Nephron progenitor cell (in vitro differentiated cells): ENCODE measurements at places on chromosomes 5 and 9.
A peak's percentile ranks its signal among the peaks of the same experiment; 100 is the strongest.

DNA sequence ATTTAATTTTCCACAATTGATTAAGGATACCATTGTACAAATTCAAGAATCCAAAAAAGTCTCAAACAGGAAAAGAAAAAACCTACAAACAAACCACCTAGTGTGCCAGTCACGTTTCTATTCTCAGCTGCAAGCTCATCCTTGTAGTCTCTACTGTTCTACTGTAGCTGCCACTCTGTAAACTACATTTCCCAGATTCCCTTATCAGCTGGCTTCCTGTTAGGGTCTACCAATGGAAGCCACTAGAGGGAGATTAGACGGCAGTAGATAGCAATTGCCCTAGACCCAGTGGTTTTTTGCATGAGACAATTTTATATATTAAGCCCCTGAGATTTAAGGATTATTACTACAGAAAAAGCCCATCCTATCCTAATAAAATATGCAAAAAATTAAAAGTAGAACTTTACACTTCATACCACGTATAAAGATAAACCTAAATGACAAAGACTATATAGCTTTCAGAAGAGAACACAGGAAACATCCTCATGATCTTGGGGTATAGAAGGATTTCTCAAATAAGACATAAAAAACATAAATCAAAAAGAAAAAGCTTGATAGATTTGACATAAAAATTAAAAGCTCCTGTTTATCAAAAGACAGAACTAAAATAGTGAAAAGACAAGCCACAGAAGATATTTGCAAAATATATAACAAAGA, 37.4 kb downstream of the P4HA2 start:
- no peak overlapping the region for H3K27ac ChIP-seq
- H3K4me3 ChIP-seq, result no peak overlapping the region

DNA sequence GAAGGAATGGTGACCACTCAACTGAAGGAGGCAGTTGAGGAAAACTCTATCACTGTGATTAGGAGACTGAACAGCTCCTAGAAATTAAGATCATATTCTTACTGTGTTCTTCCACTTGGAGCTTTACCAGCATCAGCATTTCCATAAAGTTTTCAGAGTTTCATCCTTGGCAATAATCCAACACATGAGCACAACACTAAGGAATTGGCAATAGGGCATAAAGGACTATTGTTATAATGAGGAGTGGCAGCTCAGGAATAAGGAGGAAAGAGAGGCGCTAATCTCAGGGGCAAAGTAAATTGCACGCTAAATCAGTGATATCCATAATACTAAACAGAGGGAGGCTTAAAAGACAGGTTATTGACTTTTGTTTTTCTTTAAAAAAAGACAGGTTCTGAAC, 338.9 kb downstream of the EFNA5 start:
- H3K27me3 ChIP-seq, result peaks cover 3% of the 10 kb centered on the region
- H3K4me3 ChIP-seq, result no peak overlapping the region
- no peak for DNase-seq
- no peak overlapping the region for H3K27ac ChIP-seq

DNA sequence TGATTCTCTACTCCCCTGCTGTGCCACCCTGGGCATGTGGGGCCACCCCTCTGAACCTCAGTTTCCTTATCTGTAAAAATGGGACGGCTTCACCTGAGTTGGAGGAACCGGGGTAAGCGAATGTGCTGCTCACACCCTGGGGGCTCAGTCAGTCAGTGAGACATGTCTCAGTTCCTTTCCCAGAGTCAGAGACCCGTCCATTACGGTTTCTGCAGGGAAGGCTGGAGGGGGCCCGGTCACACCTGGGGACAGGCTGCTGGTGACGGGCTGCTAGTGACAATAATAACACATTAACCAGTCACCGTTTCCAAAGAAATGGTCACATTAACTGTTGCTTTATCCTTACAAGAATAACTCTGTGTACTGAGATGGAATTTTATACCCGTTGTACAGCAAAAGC, 282.4 kb downstream of the NSG2 start:
- no peaks in the 10 kb centered on the region for H3K36me3 ChIP-seq
- H3K27ac ChIP-seq, result no peak overlapping the region
- H3K4me1 ChIP-seq, result peaks cover 60% of the 10 kb centered on the region
- no peak overlapping the region for H3K4me3 ChIP-seq
- DNase-seq, result no peak

- H3K27ac ChIP-seq, result no peak overlapping the region
These were observed 113.0 kb downstream of the KLHL3 start for GRCh38 chr5:137622850-137623249.

DNA sequence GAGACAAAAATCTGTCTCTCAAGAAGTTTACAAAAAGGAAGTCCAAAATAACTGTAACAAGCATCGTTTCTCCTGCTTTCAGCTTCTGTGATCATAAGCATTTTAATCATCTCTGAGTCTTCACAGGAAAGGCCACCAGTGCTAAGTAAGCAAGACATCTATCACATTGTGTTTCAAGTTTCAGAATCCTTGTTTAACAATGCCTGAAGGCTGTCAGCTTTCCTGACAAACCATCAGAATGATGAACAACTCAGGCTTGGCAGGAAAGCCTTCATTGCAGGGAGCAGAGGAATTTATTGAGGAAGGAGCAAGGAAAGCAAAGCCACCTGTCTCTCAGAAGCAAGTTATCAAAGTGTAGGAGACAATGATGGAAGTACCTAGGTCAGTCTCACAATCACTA, 143.5 kb upstream of the DAPK1 start:
- no peak overlapping the region for H3K27ac ChIP-seq
- H3K4me3 ChIP-seq, result no peak overlapping the region

DNA sequence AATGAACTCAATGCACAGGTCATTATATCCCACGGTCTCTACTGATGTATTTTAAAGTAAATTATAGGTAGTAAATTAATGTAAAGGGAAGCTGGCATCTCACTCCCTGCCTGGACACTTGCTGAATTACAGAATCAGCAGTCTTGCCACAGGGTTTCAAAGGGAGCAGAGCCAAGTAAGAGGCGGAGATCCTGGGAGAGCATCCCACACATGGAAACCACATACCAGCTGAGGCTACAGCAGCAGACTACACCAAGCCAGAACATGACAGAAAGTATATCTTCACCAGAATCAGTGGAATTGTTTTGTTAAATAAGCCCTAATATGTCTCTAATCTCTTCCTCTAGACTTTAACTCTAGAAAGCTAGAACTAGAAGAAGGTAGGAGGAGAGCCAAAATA, 1689.2 kb upstream of the WWC1 start:
- no peak overlapping the region for H3K27ac ChIP-seq
- no peaks in the 10 kb centered on the region for H3K36me3 ChIP-seq
- no peaks in the 10 kb centered on the region for H3K4me1 ChIP-seq
- no peaks in the 10 kb centered on the region for H3K27me3 ChIP-seq
- H3K4me3 ChIP-seq, result no peak overlapping the region
- no peak for DNase-seq

DNA sequence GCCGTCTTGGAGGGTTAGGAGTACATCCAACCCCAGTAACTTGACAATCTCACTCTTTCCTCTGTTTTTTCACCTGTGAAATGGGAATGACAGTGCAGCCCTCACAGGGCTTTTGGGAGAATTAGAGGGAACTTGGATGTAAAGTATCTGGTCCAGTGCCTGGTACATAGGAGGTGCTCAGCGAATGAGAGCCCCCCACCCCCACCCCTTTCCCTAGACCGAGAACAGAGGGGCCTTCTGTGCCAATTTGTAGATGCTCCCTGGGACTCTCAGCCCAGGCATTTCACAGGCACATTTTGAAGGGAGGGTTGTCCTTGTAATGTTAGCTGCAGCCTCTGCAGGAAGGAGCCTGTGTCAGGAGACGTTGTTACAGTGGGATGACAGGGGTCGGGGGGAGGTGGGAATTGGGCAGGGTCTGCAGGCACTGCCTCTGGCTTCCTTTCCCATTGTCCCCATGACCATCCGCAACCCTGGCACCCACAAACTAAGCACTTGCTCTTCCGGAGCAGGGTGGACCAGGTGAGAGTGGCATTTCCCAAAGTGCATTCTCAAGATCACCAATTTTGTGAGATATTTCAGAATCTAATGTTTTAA, 47.0 kb downstream of the AMBP start:
- H3K4me3 ChIP-seq, result no peak overlapping the region
- peaks cover 52% of the 10 kb centered on the region for H3K36me3 ChIP-seq
- H3K4me1 ChIP-seq, result peaks cover 11% of the 10 kb centered on the region

- no peak overlapping the region for H3K4me3 ChIP-seq
- no peaks in the 10 kb centered on the region for H3K4me1 ChIP-seq
- no peak overlapping the region for H3K27ac ChIP-seq
- H3K27me3 ChIP-seq, result no peaks in the 10 kb centered on the region
- no peak for DNase-seq
These were observed 44.3 kb downstream of the GLRA1 start for GRCh38 chr5:151880324-151880723.

GRCh38 chr9:137439158-137439714, 1.9 kb downstream of the ENTPD8 start:
- peaks cover 5% of the 10 kb centered on the region for H3K4me1 ChIP-seq
- no peak overlapping the region for H3K4me3 ChIP-seq
- H3K27me3 ChIP-seq, result peaks cover 29% of the 10 kb centered on the region
- H3K36me3 ChIP-seq, result no peaks in the 10 kb centered on the region
- peak; percentile 1 for DNase-seq

GRCh38 chr5:168600409-168600808, 21.2 kb upstream of the PANK3 start:
- peak overlapping the region; percentile 50 for H3K4me3 ChIP-seq
- DNase-seq, result peak; percentile 63
- peaks cover 20% of the 10 kb centered on the region for H3K36me3 ChIP-seq
- H3K27ac ChIP-seq, result peak overlapping the region; percentile 81

DNA sequence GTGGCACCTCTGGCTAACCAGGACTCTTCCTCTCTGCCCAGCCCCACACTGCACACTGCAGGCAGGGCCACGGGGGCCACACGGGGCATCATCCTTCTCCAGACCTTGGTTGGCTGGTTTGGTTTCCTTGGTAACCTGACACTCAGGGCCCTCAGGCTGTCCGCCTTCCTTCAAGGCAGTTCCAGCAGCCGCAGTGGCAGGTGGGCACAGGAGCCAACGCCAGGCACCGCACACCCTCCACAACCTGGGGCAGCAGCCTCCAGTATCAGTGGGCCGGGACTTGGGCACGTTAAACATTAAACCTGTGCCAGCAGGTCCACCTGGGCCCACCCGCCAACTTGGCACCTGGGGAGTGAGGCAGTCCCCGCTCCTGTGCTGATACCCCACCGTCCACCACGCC, 1.9 kb downstream of the NPDC1 start:
- H3K4me1 ChIP-seq, result no peaks in the 10 kb centered on the region
- no peaks in the 10 kb centered on the region for H3K36me3 ChIP-seq
- H3K27ac ChIP-seq, result no peak overlapping the region
- no peak overlapping the region for H3K4me3 ChIP-seq
- peaks cover 60% of the 10 kb centered on the region for H3K27me3 ChIP-seq

DNA sequence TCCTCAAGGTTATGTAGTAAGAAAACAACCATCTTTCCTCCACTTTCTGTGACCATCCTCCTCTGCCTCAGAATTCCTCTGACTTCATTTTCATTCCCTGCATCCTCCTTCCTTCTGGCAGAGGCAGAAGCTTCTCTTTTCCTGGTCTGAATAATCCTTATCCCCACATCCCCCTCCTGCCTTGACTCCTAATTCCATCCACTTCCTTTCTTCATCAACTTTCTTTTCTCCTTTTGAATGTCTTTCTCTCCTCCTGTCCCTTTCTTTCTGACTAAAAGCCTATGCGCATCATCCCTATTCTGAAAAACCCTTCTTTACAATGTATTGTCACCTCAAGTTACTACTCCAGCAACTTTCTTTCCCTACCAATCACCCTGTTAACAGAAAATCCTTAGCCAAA, 79.0 kb downstream of the CDO1 start:
- peaks cover 6% of the 10 kb centered on the region for H3K27me3 ChIP-seq
- no peak overlapping the region for H3K4me3 ChIP-seq
- no peaks in the 10 kb centered on the region for H3K36me3 ChIP-seq
- H3K4me1 ChIP-seq, result peaks cover 17% of the 10 kb centered on the region

GRCh38 chr5:166340039-166340438, 1951.4 kb upstream of the WWC1 start:
- H3K27me3 ChIP-seq, result no peaks in the 10 kb centered on the region
- H3K4me1 ChIP-seq, result peaks cover 11% of the 10 kb centered on the region
- DNase-seq, result no peak
- no peak overlapping the region for H3K4me3 ChIP-seq
- no peak overlapping the region for H3K27ac ChIP-seq
- peaks cover 3% of the 10 kb centered on the region for H3K36me3 ChIP-seq

DNA sequence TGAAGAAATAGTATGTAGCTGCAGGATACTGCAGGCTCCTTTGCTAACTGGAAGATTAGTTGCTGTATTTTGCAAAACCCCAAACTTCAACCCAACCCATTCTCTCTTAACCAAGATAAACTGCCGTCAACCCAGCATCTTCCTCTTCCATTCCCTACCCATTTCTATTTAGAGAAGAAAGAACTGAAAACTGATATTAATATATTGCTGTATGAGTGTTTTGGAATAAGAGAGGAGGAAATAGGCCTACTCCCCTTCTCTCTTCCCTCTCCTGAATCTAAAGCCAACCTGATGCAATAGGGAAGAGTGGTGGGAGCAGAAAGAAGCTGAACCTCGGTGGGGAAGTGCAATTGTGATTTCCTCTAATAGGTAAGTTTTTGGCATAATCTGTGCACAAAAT, 83.7 kb downstream of the TMEM215 start:
- H3K27me3 ChIP-seq, result no peaks in the 10 kb centered on the region
- H3K36me3 ChIP-seq, result no peaks in the 10 kb centered on the region
- no peak overlapping the region for H3K4me3 ChIP-seq

DNA sequence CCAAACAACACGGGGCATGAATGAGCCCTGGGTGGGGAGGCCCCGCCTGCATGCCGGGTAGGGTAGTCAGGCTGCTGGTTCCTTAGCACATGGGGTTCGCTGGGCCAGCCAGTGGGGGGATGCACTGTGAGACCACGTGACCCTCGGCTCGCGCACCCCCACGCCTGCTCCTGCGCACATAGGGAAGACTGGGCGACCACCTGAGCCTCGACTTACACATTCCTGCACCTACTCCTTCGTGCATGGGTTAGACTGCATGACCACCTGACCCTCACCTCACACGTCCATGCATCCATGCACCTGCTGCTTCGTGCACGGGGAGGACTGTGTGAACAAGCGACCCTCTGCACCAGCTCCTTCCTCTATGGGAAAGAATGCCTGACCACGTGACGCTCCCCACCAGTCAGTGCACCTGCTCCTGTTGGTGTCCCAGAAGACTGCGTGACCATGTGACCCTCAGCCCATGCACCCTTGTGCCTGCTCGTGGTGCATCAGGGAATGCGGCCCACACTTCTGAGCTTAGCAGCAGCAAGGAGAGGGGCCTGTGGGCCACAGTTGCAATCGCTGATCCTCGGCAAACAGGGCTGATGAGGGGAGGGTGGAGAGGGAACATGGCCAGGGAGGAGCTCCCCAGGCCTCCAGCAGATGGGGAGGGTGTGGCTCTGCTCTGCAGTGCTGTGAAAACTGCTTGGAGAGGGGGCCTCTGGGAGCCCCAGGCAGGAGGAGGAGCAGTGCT, 18.1 kb downstream of the LPCAT1 start:
- no peak overlapping the region for H3K27ac ChIP-seq
- peaks cover 51% of the 10 kb centered on the region for H3K4me1 ChIP-seq

DNA sequence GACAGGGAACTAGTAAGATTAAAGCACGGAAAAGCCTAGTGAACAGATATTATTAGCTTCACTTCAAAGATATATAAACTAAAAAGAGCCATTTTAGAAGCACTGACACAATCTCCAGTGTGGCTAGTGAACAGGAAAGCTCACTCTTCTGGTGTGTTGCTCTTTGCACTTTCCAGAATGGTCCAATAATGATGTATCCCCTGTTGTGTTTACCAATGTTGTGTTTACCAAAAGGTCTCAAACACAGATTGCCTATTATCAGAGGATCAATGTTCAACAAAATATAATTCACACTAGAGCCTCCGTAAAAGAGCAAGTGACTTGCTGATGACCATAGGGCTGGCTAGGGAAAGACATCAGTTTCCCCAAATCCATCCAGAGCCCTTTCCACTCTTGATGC, 11.6 kb downstream of the KLHL3 start:
- no peaks in the 10 kb centered on the region for H3K27me3 ChIP-seq
- H3K4me3 ChIP-seq, result no peak overlapping the region
- no peak overlapping the region for H3K27ac ChIP-seq
- DNase-seq, result no peak
- no peaks in the 10 kb centered on the region for H3K4me1 ChIP-seq
